ENCODE measurements at places on chromosomes 3 and 15. TPM values are rescaled to one million over a fixed set of nuclear protein-coding genes. Genes with fewer than 3 reads are reported as not detected.

Gene NR2E3
- total RNA-seq, result not detected

Gene CEP19
- 3.3 TPM for total RNA-seq

Gene GYG1
- 41.9 TPM for total RNA-seq

Gene RASGRP1
- 0.50 TPM for total RNA-seq

Gene PIERCE2
- 2.6 TPM for total RNA-seq

Gene CPLX3
- not detected for total RNA-seq

Gene SERPINI2
- 0.32 TPM for total RNA-seq

Gene IL17RD
- total RNA-seq, result 8.7 TPM

Gene KNG1
- total RNA-seq, result not detected

Gene SOX14
- total RNA-seq, result not detected

Gene FBXW12
- total RNA-seq, result not detected

GRCh38 chr3:183498634-183499033, 56.9 kb downstream of the KLHL6 start:
- DNase-seq, result no peak

GRCh38 chr3:164479978-164480377, 598.3 kb downstream of the SI start:
- DNase-seq, result no peak

GRCh38 chr3:123843668-123844067, 40.5 kb downstream of the MYLK start:
- DNase-seq, result peak; percentile 83

DNA sequence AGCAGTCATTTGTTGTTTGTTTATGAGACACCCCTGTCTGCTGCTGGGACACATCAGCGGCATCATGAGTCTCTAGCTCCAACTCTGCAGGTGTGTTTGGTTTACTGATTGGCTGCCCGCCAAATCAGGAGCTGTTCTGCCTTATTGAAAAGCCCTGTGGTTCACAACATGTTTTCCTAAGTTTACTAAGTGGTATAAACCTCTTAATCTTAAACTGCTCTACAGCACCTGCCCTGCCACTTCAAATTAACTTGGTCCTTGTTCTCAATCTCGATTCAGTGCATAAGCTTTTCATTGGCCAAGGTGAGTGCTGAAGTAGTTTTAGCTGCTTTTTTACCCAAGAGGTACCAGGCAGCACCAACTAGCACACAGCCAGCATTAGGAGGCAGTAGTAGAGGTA, 77.8 kb upstream of the WDR72 start:
- no peak for DNase-seq

- no peak for DNase-seq
Measured at GRCh38 chr3:128232376-128233178, 79.3 kb downstream of the EEFSEC start.

- no peak for DNase-seq
Measured at GRCh38 chr3:191770541-191770940, 309.6 kb downstream of the PYDC2 start.

DNA sequence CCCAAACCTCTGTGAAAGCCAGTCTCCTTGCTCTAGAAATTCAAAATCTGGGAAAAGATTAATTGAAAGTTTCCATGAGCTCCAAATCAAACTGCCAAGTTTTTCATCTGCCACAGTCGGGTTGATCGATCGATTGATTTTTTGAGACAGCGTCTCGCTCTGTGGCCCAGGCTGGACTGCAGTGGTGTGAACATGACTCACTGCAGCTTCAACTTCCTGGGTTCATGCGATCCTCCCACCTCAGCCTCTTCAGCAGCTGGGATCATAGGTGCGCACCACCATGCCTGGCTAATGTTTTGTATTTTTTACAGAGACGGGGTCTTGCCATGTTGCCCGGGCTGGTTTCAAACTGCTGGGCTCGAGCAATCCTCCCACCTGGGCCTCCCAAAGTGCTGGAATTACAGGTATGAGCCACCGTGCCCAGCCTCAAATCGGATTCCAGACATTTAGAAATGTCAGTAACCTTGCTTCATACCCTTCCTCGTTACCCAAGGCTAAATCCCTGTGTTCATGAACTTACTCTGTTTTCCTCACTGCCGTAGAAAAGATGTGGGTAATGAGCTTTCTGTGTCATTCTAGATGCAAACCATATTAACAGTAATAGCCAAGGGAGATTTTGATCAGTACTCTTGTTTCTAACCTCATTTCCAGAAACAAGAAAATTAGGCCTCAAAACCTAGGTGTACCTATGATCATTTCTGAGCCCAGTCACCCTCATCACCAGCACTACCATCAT, 105.9 kb upstream of the AKAP13 start:
- DNase-seq, result no peak

DNA sequence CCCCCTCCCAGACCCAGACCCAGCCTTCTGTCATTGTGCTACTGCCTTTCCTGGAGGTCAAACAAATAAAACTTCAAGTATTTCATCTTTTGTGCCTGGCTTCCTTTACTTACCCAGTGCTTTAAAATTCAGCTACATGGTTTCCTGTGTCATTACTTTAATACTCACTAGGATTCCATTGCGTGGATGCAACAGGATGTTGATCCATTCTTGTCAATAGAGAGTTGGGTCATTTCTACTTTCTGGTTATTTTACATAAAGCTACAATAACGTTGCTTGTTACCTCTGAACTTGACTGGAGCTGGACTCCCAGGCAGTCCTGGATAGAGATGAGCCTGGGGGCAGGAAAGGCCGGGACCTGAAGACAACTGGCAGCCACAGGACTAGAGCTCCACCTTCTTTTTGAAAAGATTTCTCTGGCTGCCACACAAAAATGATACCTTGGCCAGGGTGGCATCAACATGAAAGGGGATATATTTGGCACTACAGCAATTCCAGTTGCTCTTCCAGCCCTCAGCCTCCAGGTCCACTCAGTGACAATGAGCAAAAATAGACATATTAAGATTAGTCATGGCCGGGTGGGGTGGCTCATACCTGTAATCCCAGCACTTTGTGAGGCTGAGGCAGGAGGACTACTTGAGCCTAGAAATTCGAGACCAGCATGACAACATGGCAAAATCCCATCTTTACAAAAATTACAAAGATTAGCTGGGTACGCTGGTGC, 23.3 kb upstream of the HEG1 start:
- DNase-seq, result no peak

GRCh38 chr3:52469001-52469400, 13.6 kb downstream of the NISCH start:
- no peak for DNase-seq

- no peak for DNase-seq
Measured at GRCh38 chr3:34884007-34884406, 755.3 kb upstream of the ARPP21 start.

- DNase-seq, result no peak
Measured at GRCh38 chr15:26128611-26129140, 265.5 kb upstream of the ATP10A start.

GRCh38 chr3:107525644-107526305, 3.0 kb downstream of the BBX start:
- DNase-seq, result peak; percentile 2

DNA sequence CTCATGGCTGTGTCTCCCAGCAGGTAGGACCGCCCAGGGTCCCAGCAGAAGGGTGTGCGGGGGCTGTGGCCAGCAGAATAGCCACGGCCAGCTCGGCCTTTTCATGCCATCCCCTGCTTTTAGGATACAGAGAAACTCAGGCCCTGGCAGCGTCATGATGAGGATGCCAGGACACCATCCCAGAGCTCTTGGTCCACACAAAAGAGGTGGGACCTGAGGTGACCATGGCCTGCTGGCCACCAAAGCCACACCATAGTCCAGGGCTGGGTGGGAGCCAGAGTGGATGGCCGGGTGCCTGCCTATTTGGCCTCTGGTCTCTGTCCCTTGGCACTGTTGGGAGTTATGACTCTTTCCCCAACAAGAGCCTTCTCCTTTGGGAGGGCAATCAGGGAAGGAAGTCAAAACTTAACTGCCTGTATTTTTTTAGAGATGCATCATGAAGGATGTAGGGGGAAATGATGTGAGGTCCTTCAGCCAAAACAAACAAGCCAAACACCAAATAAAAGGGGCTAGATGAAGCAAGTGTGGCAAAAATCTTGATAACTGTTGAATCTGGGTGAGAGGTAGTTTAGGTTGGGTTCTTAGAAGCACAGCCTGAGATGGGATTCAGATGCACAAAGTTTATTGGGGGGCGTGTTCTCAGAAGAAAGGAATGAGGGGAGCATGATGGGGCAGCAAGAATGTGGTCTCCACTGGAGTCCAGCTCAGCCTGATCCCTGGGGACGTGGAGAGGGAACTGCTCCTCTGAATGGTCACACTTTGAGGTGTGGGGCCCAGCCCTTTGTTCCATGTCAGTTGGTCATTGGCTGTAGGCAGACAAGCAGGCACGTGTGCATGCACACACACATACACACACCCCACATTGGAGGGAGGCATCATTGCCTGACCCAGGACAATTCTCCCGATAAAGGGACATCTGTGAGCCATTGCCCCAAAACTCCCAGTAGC, 33.2 kb downstream of the SMAD6 start:
- no peak for DNase-seq

GRCh38 chr3:157607826-157608405, 104.7 kb upstream of the VEPH1 start:
- peak; percentile 32 for DNase-seq

DNA sequence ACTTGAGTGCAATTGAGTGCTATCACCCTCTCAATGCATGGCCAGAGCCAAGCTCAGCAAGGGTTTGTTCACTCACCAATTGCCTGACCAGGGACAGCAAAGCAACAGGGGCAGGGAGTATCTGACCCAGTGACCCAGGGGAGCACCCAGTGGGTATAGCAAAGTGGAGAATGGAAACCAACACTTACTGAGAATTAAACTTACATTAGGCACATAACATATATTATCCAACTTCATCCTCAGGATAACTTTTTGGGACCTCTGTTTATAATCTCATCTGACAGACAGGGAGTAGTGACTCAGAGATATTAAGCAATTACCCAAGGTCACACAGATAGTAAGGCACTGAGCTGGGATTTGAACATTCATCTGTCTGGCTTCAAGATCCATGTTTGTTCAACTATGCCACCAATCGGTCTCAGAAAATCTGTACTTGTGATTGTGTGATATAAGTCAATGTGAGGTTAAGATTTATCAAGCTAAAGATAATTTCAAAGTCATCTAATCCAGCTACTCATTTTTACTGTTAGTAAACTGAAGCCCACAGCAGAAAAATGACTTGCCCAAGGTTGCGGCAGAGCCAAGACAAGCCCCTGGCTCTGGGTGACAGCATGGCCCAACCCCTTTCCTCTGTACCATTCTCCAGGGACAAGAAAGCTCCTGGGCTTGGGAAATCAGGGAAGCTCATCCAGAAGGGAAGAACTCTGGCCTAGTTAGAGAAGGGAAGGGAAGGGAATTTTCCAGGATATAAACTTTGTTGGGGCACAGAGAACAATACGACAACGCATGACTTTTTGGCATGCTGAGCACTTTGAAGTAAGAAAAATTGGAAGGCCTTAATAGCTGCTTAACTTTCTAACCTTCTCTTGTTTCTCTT, 138.0 kb upstream of the SMAD3 start:
- DNase-seq, result no peak

DNA sequence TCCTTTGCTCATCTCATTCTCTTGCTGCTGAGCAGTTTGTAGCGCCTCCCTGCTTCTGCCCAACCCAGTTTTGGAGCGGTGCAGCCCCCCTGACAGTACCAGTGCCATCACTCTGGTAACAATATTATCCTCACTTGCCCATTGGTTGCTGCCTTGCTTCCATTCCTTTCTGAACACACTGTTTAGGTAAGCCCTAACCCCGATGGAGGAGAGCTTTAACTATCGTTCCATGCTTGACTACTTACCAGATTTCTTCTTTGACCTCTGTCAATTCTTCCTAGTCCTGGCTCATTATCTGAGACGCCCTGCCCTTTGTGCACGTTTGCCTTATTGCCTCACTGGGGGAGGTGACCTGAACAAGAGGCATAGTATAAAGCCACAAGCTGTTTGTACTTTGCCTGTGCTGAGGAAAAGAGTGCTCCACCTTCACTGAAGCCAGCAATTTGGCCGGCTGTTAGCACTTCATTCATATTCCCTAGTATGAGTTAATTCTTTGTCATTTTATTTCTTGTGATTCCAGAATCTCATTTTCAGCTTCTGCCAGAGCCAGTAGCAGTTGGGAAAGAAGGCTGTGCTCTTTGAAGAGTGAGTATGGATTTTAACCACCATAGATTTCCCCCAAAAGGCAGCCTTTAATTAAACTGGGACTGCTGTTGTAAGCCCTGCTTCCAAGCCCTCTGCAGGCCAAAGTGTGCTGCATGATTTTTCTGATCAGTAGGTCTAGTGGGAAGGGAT, 11.9 kb downstream of the ABHD6 start:
- DNase-seq, result no peak

- no peak for DNase-seq
Measured at GRCh38 chr3:70182166-70182565, 130.3 kb downstream of the MDFIC2 start.

GRCh38 chr15:35616498-35617271, 70.7 kb upstream of the DPH6 start:
- no peak for DNase-seq

GRCh38 chr3:63617391-63617790, 35.1 kb upstream of the SNTN start:
- no peak for DNase-seq

- DNase-seq, result no peak
Measured at GRCh38 chr15:34620814-34621213, 37.4 kb upstream of the GOLGA8B start.
